ENCODE measurements at places on chromosomes 16 and 17. TPM values are rescaled to one million over a fixed set of nuclear protein-coding genes. Genes with fewer than 3 reads are reported as not detected.
A peak's percentile ranks its signal among the peaks of the same experiment; 100 is the strongest.

- no peak for DNase-seq
Observed at GRCh38 chr17:16886655-16887322, 85.1 kb downstream of the TNFRSF13B start.

GRCh38 chr16:9053006-9053601 is 38.3 kb upstream of the HAPSTR1 start:
- peak; percentile 73 for DNase-seq

The HOXB8 gene
- 0.09 TPM for total RNA-seq

GRCh38 chr16:10983159-10983558 is 38.8 kb downstream of the CLEC16A start:
- no peak for DNase-seq

GRCh38 chr17:78133971-78134898 is 3.7 kb downstream of the TMC8 start:
- no peak for DNase-seq

- no peak for DNase-seq
Observed at GRCh38 chr17:16473044-16474011, 18.7 kb downstream of the LRRC75A start.

GRCh38 chr16:51268237-51268636 is 117.2 kb upstream of the SALL1 start:
- no peak for DNase-seq

The C17orf78 gene
- not detected for total RNA-seq
